ENCODE measurements at places on chromosomes 2 and 18.

DNA sequence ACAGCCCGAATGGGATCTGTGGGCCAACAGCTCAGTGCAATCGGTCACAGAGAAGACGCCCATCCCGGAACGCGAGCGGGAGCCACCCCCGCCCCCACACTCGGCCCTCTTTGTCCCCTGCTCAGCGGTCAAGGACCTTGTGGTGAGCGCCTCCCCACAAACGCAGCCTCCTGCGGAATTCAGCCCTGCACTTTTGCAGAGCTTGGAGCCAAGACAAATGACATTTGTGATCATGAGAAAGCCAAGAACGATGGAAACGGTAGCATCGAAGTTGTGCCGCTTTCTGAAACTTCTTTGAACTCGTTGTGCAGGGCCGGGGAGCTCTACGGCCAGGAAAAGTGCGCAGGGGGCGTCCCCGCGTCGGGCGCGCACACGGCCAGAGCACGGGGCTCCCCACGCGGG is 6.7 kb upstream of the SALL3 start:
- no peak for DNase-seq

DNA sequence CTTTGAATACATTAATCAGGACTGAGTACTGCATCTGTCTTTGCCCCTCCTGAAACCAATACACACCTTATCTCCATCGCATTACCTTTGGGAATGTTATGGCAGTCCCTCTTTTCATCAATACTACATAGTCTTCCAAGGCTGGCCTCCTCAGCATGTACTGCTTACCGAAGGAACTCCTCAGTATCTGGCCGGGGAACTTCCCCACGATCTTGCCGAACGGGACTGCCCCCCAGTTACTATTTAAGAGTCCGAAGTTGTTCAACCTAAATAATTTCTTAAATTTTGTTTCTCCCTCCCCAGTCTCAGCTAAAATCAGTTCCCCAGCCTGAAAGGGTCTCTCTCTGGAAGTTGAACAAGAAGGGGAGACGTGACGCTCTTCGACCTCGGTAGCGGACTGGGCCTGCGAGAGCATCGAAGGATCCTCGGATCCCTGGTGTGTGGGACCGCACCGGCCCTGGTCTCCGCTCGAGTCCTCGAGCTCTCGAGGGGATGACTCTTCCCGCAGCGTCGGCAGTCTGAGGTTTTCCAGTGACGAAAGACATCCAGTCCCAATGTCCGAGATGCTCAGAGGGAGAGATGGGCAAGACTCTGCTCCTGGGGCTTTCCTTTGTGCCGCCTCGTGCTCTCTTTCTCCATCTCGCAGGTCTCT is 489 bp downstream of the TRMT61B start:
- DNase-seq = no peak

DNA sequence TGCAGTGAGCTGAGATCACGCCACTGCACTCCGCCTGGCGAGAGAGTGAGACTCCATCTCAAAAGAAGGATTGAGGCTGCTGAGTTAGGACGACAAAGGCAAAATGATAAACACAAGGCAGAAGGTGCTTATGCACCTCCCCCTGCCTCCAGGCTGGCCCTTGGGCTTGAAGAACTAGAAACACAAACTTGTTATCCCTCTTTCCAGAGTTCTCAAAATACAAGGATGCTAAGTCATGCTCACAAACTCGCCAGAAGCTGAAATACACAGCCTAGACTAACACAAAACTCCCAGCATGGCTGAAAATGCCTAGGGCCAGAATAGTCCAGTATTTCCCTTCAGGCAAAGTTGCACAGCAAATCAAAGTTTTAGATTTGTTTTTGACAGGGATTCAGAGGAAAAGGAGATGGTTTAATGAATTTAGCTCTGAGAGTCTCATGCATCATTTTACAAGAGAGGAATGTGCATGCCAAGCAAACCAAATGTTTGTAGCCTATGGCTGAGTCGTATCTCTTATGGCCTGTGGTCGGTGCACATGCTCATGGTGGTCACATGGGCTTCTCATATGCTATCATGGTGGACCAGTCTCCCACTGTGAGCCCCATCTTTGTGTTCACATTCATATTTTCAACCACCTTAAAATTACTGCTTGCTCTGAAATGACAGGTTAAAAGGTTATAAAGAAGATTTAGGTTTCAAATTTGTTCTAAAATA is 16.2 kb upstream of the MREG start:
- DNase-seq = no peak

- no peak for DNase-seq
These were observed 1041.2 kb upstream of the CELF4 start for GRCh38 chr18:38606841-38607240.

DNA sequence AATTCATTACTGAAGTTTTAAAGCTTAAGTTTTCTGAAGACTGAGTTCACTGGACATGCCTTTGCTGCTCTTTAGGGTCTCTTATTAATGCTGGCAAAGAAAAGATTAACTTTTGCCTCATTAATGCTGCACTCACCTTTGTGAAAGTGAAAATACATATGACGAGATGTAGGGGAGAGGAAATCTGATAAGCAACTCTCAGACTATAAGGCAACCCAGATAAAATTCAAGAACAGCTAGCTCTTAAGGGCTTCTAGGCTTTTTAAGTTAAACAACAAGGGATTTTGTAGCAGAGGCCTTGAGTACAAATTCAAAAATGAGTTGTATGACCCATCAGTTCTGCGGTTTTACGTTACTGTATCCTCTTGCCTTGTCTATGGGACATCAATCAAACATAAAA is 143.7 kb downstream of the USP34 start:
- no peak for DNase-seq

GRCh38 chr2:161241894-161242293 is 66.3 kb upstream of the PSMD14 start:
- DNase-seq = no peak

DNA sequence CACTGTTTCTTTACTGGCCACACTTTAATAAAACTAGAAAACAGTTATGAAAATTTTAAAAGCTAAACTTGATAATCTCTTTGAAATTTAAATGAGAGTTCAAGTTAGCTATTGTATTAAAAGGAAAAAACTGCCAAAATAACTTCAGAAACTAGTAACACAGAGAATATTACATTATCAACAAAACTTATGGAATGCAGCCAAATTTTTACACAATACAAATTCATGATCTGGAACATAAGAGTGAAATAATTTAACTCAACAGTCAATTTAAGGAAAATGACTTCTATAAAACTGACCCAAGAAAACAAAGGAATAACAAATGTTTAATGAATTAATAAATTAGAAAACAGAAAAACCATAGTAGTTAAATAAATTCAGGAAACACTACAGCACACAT is 65.0 kb downstream of the TCF4 start:
- no peak for DNase-seq

All from islet precursor cell (in vitro differentiated cells).